Suppressor macrophage (primary cell): ENCODE measurements at places on chromosomes 1 and 21.

DNA sequence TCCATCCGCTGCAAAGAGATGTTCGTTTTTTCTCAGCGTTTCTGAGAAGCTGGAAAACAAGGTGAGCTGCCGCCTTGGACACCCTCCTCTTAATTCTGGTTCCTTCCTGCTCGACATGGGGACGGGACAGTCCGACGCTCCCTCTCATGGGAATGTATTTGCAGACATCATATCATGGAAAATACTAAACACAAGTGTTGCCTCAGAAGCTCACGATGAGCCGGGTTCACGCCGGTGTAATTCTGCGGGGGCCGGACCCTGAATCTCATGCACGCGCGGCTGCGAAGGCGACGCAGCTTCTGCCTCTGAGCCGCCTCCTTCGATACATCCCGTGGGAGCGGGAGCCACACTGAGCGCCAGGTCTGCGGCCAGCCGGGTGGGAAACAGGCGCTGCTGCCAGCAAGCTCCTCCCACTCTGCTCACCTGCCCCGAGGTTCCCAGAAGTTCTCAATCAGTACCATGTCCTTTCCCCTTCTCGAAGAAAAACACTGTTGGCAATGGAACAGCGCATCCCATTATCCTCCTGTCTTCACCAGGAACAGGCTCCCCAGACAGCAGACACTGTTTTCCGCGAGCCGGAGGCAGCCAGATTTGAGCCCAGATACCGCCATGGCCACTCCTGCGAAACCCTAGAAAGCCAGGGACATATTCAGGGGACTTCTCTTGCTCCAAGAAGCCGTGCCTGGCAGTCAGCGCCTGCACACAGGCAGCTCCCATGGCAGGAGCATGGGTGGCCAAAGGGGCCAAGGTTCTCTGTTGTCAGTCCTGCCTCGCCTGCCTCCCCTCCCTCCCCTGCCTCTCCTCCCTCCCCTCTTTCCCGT, 98.0 kb downstream of the WDR4 start:
- DNase-seq, result peak; percentile 20

- DNase-seq, result peak; percentile 89
These were observed 108.7 kb downstream of the TSEN15 start for GRCh38 chr1:184160236-184160635.

- DNase-seq, result no peak
These were observed 119.4 kb upstream of the RRP15 start for GRCh38 chr1:218165701-218166114.

DNA sequence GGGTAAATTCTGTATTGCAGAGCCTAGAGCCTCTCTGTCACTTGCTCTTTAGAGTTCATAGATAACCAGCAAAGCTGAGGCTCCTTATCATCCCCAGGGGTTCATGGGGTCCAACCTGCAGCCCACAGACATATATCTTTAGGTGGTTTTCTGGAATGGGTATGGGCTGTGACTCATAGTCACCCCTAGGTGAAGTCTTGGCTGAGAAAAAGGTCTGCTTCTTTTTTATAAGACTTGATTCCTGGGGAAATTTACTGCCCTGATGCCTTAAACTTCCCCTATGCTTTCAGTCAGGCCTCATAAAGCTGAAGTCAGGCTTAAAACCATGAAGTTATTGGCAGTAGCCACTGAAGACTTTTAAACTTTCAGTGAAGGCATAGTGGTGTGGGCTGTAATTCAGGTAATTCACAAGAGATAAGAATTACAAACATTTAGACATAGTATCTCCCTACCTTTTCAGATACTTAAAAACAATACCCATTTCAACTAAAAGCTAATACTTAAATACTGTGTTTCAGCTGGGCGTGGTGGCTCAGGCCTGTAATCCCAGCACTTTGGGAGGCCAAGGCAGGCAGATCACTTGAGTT, 46.8 kb downstream of the MACO1 start:
- DNase-seq, result no peak

- DNase-seq, result no peak
These were observed 120.7 kb downstream of the ITSN1 start for GRCh38 chr21:33762803-33763581.

- no peak for DNase-seq
These were observed 2.7 kb downstream of the ERRFI1 start for GRCh38 chr1:8023287-8023994.

- no peak for DNase-seq
These were observed 40.6 kb downstream of the AHCTF1 start for GRCh38 chr1:246891105-246891504.

GRCh38 chr1:215146240-215146975, 63.9 kb downstream of the KCNK2 start:
- peak; percentile 81 for DNase-seq

- no peak for DNase-seq
These were observed 6.6 kb upstream of the PLPP3 start for GRCh38 chr1:56585985-56586384.

DNA sequence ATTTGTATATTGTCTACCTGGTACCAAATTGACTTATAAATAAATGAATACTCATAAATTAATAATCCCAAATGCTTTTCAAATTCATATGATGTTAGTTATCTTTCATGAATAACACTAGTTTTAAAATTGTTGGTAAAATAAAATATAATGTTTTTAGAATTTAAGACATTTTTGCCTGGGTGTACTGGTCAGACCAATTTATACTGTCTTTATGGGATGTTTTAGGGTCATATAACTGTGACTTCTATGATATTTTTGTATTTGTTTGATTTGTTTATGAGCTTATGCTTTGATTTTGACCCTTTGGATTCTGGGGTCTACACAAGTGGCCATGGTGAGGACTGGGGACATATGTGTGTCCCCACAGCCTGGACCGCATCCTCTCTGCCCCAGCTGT, 54.1 kb upstream of the KLHDC7A start:
- DNase-seq, result no peak

- DNase-seq, result no peak
These were observed 45.9 kb upstream of the NRDC start for GRCh38 chr1:51924455-51924854.

- DNase-seq, result no peak
These were observed 896.3 kb downstream of the TTLL7 start for GRCh38 chr1:83102630-83103071.
